PC-3 (cell line): ENCODE measurements at places on chromosomes 11 and 22.

DNA sequence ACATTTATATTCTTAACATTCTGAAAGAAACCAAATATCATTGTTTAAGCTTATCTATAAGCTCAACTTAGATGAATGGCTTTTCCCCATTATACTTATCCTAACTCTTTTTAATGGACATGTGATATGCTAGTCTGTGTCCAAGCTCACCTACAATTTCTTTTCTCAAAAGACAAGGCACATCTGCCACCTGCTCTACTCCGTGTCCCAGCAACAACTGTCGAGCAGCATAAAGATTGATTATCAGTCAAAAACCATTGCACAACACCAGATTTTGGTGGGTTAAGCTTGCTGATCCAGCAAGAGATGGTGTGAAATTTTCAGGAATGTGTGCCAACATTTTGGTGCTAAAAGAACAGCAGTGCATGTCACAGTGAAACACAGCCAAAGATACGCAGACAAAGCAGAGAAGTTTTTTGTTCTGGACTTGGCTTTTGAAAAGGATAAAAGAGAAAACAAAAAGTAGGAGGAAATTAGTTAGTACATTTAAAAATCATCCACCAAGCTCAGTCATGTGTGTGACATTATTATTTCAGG is 65.8 kb downstream of the DCDC1 start:
- no peak for DNase-seq

DNA sequence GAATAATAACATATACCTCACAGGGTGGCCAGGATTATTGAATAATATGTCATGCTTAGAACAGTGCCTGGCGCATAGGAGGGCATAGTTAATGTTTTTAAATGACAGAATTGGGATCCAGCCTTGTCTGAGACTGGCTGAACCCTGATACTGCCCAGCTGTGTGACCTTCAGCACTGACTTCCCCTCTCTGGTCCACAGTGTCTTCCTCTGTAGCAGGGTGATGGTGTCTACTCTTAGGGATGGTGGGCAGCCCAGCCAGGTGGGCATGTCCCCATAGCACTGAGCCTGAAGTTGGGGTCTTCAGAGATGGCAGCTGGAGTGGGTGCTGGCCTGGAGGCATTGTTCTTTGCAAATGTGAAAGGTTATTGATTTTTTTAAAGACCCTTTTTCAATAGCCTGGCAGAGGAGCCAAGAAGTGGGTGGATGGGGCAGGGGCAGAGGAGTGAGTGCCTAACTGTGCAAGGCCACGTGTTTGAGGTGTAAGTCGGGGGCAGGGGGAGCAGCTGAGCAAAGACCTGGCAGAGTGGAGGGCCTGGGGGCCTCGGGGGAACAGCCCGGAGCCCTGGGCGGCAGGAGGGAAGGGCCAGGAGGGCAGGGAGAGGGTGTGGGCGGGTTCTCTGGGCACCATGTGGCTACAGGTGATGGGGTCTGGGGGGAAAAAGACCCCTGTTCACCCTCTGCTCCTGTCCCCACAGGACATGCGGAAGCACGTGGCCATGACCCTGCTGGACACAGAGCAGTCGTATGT is 29.8 kb upstream of the RELT start:
- no peak for DNase-seq

DNA sequence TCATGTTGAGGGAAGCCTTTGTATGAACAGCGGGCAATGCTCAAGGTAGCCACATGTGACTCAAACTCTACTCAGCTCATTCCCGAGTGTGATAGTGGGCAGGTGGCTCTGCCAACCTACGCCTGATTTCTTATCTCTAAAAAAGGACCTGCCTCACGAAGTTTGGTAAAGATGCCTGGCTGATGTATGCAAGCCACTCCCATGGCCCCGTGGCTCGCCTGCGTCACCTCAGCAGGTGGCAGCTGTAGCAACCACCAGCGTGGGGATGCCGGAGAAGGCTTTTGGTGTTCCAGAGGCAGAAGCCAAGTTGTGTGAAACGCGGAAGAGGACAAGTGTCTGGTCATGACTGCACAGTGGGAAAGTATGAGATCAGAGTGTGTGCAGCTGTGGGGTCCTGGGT is 5.4 kb downstream of the FADS2 start:
- DNase-seq, result no peak

DNA sequence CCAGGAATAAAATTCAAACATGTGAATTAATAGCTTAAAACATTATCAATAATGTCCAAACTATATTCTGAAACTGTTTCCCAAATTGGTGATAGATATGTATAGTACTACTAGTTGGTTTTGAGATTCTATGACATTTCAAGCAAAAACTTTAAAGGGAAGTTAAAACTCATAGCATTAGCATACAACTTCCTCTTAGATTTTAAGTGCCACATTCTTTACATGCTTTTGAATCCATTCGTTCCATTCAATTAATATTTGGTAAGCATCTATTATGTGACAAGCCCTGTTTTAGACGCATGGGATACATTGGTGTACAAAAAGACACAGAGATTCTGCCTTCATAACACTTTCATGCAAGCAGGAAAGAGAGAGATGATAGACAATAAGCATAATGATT is 8.9 kb downstream of the PATL1 start:
- no peak for DNase-seq

DNA sequence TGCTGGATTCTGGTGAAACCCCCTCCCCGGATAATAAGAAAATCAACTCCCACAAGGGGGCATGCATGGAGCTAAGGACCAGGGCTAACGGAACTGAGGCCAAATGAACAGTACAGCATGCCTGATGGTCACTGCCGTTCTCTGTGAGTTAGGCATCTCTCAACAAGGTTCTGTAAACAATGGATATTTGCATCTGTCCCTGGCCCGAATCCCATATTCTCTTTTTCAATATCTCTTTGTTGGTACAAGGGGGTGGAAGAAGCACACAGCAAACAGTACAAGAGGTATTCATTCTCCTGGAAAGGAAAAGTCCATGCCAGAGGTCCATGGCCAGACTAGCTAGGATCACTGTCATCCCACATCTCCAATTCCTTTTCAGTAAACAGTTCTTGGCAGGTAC is 32.2 kb upstream of the APOA1 start:
- DNase-seq, result no peak

DNA sequence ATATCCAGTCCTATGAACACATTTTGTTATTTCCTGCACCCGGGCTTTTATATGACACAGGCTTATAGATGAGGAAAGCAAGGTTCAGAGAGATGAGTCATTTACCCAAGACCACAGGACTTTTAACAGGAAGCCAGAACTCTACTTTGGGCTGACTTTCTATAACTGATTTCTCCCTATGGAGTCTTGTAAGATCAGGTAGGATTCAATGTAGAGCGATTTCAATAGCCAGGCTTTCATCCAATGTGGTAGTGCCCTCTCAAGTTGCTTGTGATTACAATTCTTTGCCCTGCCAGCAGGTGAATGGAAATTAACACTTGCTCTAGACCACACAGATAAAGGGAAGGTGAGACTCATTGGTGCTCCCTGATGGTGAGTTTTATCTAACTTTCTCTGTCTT is 378.3 kb downstream of the INSC start:
- no peak for DNase-seq

- no peak for DNase-seq
Observed at GRCh38 chr22:31239771-31240370, 27.8 kb downstream of the LIMK2 start.

GRCh38 chr11:95485115-95485900 is 254.3 kb upstream of the SESN3 start:
- DNase-seq, result no peak

- DNase-seq, result no peak
Observed at GRCh38 chr11:22473586-22473985, 135.4 kb downstream of the SLC17A6 start.

GRCh38 chr11:46309814-46310259 is 32.4 kb downstream of the CREB3L1 start:
- DNase-seq, result peak; percentile 68

DNA sequence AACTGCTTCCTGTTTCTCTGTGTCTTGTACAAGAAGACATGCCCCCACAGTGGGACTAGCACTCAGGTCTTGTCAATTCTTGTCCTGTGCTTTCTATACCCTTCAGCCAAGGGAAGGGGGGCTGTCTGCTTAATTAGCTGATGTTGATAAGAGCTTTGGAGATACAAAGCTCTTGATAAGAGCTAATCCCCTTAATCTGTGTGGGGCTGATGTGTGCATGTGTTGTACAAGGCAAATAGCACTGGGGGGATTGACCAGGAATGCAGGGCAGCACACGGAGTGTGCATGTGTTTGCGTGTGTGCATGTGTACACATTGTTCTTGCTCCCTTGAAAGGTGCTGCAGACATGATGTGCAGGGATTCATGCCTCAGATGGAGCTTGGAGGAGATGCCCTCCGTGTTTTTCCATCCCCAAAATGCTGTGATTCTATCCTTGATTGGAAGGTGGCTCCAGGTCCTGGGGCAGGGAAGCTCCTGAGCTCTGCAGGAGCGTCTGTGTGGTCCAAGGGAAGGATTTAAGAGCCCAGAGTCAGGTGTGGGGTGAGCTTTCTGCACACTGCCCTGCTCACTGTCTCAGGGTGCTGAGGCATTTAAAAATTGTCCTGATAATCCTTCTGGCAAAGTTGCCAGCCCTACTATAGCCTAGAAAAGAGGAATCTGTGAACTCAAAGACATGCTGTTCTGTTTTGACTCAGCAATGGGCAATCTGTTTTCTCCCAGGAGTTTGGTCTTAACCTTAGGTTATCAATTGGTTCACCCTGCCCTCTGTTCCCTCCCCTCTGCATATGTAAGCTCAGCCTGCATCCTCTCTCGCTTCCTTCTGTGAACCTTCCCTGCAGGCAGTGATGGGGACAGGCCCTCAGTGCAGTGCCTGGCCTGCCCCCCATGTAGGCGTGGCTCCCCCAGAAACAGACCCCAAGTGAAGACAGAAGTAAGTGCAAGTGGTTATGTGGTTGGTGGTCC is 102.0 kb downstream of the GRIK4 start:
- DNase-seq, result no peak

- DNase-seq, result no peak
Observed at GRCh38 chr11:35810045-35810645, 133.7 kb upstream of the LDLRAD3 start.

- peak; percentile 33 for DNase-seq
Observed at GRCh38 chr11:1564535-1565172, 7.4 kb downstream of the DUSP8 start.

- DNase-seq, result peak; percentile 77
Observed at GRCh38 chr11:126989942-126990715, 10.4 kb downstream of the KIRREL3 start.

- no peak for DNase-seq
Observed at GRCh38 chr11:10474551-10474950, 19.5 kb downstream of the AMPD3 start.

DNA sequence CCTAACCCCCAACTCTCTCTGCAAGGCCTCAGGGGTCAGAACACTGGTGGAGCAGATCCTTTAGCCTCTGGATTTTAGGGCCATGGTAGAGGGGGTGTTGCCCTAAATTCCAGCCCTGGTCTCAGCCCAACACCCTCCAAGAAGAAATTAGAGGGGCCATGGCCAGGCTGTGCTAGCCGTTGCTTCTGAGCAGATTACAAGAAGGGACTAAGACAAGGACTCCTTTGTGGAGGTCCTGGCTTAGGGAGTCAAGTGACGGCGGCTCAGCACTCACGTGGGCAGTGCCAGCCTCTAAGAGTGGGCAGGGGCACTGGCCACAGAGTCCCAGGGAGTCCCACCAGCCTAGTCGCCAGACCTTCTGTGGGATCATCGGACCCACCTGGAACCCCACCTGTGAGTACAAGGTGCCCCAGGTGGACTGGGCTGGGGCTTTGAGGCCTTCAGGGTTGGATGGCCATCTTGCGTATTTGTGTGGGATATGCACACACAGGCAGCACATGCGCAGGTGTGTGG is at the start of gene BEST1:
Gene BEST1, plus strand, starts transcription at position 317 of the 513 bp plus-strand sequence. CDS start 1,456 bp downstream, outside the sequence.
- no peak for DNase-seq

- no peak for DNase-seq
Observed at GRCh38 chr11:115333121-115333520, 171.1 kb downstream of the CADM1 start.
